ENCODE measurements at places on chromosomes 13 and 19.

GRCh38 chr13:23934520-23934919, 37.2 kb upstream of the C1QTNF9B start:
- no peak for DNase-seq

DNA sequence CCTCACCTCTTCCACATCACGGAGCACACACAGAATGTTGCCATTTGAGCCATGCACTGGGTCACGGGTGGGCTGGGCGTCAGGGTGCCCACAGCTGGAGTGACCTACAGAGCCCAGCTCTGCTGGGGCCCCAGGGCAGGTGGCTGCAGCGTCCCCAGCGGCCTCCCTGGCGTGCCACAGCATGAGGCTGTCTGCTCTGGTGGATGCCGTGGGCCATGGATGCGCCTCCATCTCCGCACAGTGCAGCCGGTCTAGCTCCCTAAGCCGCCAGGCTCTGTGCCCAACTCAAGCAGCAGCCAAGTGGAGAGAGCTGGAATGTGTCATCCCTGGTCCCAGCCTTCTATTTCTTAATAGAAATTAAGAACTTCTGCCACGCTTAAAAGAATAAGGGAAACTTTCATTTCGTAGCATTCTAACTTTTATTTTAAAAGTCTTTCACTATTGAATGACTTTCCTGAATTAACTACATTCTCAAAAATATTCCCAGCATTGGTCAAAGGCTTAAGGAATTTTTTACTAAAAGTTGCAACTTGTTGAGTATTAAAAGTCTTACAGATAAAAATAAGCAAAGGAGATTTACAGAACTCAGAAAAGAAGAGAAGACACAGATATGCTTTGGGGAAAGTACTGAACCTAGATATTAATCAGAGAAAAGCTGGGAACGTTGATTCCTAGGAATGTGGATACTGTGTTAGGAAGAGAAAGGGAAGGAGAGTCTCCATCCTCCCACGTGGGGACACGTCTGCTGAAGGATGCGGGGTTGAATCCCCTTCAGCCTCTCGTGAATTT, 59.3 kb downstream of the ATP11A start:
- no peak for DNase-seq

GRCh38 chr19:51026554-51026831, at the start of gene KLK11:
Gene KLK11, minus strand, starts transcription at chr19:51026616. Its CDS starts 985 bp downstream, at chr19:51025631.
- no peak for DNase-seq

- no peak for DNase-seq
Measured at GRCh38 chr13:33711436-33711835, 106.5 kb upstream of the RFC3 start.

GRCh38 chr13:87981416-87981815, 310.2 kb downstream of the SLITRK5 start:
- DNase-seq: no peak
